Skeletal muscle cell (primary cell): ENCODE measurements at places on chromosomes 11 and 22.

- DNase-seq = no peak
Measured at GRCh38 chr11:34313099-34313517, 44.7 kb downstream of the ABTB2 start.

- no peak for DNase-seq
Measured at GRCh38 chr22:46484156-46484860, 53.1 kb downstream of the CELSR1 start.

DNA sequence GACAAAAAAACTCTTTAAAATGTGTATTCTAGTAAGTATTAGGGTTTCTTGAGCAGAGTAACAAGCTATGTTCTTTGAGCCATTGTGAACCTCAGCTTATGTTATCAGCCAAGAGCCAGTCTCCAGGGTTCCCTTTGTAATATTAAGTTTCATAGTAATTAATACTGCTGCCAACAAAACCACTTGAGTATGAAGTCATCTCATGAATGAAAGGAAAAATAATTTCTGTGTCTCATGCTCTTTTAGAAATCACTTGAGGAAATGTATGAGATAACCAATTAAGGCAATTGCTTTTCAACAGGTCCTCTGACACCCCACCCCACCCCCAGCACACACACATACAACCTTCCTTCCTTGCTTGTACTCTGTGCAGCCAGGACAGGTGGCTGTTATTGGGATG is 59.9 kb downstream of the BBOX1 start:
- DNase-seq = no peak

- DNase-seq = peak; percentile 96
Measured at GRCh38 chr11:122186439-122187080, 70.5 kb upstream of the BLID start.

DNA sequence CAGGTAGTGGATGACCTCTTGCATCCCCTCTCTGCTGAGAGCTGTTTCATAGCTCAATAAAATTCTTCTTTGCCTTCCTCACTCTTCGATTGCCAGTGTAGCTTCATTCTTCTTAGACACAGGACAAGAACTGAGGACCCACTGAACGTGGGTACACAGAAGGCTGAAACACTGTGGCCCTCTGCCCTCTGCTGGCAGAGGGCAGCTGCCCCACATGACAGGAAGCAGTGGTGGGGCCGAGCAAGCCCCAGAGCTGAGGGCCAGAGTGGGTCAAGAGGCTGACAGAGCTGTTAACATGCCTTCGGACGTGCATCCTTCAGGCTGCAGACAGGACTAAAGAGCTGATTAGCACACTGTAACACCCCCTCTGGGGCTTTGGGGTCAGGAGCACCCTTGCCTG is 15.6 kb downstream of the SMC1B start:
- no peak for DNase-seq

GRCh38 chr11:15159085-15159484 is 44.4 kb downstream of the INSC start:
- no peak for DNase-seq

DNA sequence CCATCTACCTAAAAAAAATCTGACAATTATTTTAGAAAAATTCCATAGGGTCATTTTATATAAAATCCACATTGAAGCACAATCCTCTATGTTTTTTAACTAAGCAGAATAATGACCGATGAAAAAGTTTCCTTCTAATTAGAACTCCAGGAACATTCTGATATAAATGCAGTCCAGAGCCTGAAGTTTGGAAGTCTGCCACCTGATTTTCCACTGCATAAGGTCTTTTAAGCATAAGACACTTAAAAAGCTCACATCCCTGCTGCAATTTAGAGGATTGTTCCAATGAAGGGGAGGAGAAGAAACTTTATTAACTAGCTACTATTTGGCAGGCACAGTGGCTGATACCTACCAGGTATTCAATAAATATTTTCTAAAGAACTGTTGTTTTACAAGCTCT is 570.3 kb upstream of the ANO5 start:
- DNase-seq = no peak

- DNase-seq = no peak
Measured at GRCh38 chr11:34151166-34151565, 45.7 kb downstream of the NAT10 start.

DNA sequence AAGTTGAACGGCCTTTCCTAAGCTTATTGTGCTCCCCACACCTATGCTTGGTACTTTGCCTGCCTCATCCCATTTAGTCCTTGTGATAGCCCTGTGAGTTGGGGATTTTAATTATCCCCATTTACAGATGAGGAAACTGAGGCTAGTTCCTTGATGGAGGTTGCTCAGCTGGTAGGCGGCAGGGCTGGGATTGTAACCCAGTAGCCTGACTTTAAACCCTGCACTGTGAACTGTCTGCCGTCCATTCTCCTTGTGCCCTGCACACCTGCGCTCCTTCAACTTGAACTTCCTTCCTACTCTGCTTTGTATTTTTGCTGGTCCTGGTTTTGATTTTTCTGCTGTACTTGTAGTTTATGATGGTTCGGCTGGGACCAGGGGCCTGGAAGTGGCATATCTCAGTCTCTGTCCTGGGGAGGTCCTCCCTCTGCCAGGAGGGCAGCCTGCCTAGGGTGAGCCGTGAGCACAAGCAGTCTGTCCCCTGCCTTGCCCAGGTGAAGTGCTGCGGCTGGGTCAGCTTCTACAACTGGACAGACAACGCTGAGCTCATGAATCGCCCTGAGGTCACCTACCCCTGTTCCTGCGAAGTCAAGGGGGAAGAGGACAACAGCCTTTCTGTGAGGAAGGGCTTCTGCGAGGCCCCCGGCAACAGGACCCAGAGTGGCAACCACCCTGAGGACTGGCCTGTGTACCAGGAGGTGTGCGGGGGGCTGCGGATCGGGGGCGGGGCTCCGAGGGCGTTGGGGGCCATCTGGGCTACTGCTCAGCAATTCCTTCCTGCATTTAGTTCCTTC is 52.4 kb downstream of the CD82 start:
- no peak for DNase-seq

GRCh38 chr11:27699242-27699925 is 871 bp downstream of the BDNF start:
- DNase-seq = no peak

DNA sequence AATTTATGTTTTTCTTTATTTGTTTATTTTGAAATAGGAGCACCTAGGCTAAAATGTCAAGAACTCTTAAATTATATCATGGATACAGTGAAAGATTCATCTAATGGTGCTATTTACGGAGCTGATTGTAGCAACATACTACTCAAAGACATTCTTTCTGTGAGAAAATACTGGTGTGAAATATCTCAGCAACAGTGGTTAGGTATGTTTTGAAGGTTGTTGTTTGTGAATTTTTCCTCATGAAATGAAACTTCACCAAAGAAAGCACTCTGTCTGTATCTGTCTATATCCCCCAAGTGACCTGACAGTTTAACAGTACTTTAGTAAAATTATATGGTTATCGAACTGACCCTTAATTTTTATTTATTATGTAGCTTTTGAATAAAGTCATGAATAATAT is 12.8 kb downstream of the ATM start:
- DNase-seq = no peak
